ENCODE measurements at places on chromosomes 6 and 20.

GRCh38 chr6:18349386-18349785 lies 37.8 kb upstream of the RNF144B start:
- DNase-seq: no peak

DNA sequence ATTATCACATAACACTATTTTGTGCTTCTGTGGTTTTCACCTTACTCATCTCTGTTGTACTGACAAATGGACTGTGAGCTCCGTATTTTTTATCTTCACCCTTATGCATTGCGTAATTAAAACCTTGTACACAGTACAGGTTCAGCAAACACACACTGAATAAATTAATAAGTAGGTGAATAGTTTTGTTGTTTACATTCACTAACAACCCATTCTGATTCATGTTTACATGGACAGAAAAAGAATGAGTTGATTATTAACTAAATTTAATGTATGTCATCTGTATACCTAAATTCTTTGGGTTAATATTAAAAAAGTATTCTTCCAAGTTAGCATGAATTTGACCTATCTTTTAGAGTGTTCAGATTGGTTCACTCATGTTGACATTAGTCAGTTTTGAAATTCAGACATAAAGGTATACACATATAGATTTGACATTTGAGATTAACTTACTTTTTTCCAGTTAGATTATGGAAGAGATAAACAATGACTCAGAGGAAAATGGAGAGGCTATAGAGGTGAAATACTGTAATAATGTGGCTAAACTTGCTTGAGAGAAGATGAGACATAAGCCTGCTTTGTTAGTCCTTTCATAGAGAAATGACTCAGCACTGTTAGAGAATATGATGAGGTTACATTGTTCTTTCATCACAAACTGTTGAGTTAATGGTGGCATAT lies 541.7 kb upstream of the FLRT3 start:
- peak; percentile 93 for DNase-seq

DNA sequence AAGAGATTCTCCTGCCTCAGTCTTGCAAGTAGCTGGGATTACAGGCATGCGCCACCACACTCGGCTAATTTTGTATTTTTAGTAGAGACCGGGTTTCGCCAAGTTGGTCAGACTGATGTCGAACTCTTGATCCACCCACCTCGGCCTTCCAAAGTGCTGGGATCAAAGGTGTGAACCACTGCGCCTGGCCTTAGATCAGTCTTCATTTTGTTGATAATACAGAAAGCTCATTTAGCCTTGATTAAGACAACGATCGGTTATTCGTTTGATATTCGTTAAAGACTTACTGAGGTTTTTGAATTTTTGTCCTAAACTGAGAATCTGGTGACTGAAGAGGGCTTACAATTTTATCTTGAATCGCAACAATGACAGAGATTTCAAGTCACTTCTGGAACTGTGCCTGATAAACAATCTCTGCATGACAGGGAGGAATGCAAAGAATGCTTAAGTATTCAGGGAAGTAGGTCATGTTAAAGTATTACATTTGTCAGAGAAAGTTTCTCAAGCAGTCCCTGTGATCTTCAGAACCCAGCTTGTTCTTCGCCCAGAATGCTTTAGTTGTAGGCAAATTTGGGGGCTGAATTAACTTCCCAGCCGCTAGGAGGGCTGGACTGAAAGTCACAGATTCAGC lies 14.8 kb downstream of the AKAP12 start:
- DNase-seq: no peak

DNA sequence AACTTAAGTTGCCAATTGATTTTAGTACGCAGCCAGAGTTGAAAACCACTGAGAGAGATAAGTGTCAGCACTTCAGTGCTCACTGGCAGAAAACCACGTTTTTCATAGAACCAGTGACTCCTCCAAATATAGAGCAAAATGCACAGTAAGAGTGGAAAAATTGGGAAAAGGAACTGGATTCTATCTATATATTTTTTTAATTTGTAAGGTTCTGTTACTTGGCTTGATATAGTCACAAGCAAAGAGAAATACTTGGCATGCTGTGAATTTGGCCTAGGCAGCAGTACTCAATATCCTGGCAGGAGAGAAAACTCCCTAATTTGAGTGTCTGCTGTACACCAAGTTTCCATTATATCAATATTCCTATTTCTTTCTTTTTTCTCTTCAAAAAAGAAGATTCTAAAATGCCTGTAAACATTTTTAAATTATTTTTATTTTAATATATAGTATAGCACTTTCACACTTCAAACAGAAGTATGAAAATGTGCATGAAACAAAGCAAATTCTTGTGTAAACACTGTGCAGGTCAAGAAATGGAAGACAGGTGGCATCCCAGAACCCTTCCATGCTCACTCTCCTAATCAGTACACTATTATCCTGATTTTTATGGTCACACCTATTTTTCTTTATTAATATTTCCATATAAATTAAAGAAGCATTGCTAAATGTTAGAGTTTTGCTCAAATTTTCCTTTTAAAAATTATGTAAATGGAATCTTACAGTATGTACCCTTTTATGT lies 561.8 kb upstream of the RNF217 start:
- DNase-seq: no peak

- DNase-seq: peak; percentile 96
These were observed 48.3 kb downstream of the ATXN1 start for GRCh38 chr6:16712931-16713484.

GRCh38 chr20:34637245-34638038 lies 39.5 kb downstream of the PIGU start:
- no peak for DNase-seq

DNA sequence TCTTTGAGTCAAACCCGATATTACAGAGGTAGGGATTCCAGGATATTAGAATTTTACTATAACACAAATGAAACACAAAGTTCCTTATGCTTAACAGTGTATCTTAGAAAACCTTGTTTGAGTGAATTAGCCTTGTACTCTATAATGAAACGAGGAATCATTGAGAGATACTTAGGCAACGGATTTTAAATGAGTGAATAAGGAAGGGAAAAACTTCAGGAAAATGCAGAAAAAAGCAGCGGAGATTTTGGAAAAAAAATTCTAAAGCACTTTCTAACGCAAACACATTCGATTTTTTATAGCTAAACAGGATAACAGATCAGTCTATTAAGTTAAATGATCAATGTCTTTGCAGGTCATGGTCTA lies 137.3 kb downstream of the HFE start:
- DNase-seq: no peak

- no peak for DNase-seq
These were observed 6.2 kb upstream of the CITED2 start for GRCh38 chr6:139380611-139381010.

- DNase-seq: peak; percentile 45
These were observed 161.2 kb downstream of the KLHL32 start for GRCh38 chr6:97085772-97086171.

DNA sequence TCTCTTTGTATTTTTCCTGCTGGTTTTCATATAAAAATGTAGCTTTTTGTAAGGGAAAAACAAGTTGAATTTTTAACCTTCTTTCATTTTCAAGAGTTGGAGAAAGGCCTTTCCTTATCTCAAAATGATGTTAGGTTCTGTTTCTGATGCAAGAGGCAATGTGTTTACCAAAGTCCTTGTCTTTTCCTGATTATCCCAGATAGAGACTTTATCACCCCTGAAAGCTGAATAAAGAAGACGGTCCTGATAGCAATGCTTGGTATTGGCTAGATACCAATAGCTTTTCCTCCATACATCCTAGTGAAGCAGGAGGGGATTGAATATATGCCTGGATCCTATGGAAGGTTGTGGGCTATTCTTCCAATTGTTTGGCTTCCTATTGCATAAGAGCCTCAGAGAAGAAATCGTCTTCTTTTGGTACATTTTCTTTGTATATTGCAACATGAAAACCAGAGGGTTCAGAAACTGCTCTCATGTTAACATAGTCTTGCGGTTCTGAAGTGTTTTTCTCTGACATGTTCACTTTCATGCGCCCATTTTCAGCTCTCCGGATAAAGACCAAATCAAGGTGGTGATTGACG lies 5.5 kb downstream of the PNLDC1 start:
- no peak for DNase-seq

- DNase-seq: no peak
These were observed 10.2 kb upstream of the RNF114 start for GRCh38 chr20:49925901-49926454.

GRCh38 chr6:142635130-142635529 lies 309.8 kb downstream of the HIVEP2 start:
- peak; percentile 48 for DNase-seq

DNA sequence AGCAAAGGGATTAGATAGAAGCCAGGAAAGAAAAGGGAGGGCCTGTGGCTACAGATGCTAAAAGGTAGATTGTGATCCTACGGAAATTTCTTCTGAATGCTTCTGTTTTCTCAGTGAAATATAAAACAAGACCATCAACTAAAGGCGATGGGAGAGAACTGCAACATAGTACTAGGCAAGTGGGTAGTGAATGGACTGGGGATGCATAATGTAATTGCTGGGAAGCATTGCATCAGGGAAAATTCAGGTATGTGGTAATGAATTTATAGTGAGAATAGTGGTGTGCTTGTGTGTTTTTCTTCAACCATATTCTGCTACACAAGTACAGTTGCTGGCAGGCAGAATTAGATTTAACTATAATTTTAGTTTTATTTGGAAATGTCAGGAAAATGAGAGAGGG lies 156.6 kb downstream of the OPN5 start:
- no peak for DNase-seq

DNA sequence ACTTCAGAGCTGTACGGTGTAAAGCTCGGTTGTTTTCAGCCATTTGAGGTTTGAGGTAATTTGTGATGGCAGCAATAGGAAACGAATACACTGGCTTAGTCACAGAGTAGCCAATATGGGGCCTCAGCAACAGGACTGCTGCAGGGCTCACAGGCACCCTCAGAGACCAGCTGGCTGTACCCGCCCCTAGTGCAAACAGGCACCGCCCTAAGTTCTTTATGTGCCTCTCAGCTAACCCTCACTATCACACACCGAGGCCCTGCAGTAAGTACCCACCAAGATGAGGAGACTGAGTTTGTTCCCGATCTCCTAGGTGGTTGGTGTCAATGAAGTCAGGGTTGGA lies 11.2 kb upstream of the SERPINB9 start:
- no peak for DNase-seq

- DNase-seq: no peak
These were observed 163.1 kb upstream of the THEMIS start for GRCh38 chr6:128063850-128064539.

- no peak for DNase-seq
These were observed 31.2 kb upstream of the SPTLC3 start for GRCh38 chr20:12977328-12978125.

GRCh38 chr6:74597266-74597665 lies 608.6 kb downstream of the COL12A1 start:
- DNase-seq: peak; percentile 85

DNA sequence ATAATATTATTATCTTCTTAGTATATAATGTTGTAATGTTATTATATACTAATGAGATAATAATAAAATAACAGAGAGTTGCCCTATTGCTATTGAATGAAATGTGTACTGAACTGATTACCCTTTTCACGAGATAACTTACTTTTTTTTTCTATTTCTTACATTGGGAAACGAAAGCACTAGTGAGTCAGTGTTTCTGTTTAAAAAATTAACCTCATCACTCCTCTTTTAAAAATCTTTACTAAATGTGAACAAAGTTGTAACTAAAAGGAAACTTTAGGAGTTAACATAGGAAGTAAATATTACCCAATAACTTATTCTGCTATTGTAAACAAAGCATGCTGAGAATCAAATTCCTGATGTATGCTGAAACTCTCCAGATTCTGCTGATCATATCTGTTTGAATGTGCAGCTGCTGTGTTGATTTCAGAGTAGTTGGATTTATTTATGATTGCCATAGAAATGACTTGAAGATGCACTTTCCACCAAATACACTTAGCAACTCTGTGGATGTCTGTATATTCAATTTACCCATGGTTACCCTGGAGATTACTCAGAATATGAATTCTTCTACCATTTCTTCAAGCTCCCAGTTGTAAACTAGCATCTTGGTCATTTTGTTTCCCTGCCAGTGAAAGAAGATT lies 523.4 kb downstream of the TENT5A start:
- DNase-seq: no peak

GRCh38 chr6:148570456-148570855 lies 176.4 kb upstream of the UST start:
- DNase-seq: peak; percentile 35

DNA sequence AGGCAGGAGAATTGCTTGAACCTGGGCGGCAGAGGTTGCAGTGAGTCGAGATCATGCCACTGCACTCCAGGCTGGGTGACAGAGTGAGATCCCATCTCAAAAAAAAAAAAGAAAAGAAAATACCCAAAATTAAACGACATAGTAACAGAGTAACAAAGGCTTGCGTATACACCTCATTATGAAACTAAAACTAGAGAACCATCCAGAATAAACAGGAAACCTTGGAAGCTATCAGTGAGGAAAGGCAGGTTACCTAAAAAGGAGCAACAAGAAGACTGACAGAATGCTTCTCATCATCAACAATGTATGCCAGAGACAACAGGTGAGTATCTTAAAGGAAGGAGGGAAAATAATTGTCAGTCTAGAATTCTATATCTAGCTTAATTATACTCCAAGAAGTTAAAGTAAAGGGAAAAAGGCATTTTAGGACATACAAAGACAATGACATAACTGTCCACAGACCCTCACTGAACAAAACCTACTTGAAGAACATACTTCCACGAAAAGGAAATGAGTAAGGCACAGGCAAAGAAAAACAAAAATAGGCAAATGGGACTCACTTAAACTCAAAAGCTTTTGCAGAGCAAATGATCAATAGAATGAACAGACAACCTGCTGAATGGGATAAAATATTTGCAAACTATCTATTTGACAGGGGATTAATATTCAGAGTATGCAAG lies 64.1 kb upstream of the NT5E start:
- DNase-seq: no peak

- peak; percentile 13 for DNase-seq
These were observed 72.2 kb downstream of the SCAF8 start for GRCh38 chr6:154805288-154805911.

DNA sequence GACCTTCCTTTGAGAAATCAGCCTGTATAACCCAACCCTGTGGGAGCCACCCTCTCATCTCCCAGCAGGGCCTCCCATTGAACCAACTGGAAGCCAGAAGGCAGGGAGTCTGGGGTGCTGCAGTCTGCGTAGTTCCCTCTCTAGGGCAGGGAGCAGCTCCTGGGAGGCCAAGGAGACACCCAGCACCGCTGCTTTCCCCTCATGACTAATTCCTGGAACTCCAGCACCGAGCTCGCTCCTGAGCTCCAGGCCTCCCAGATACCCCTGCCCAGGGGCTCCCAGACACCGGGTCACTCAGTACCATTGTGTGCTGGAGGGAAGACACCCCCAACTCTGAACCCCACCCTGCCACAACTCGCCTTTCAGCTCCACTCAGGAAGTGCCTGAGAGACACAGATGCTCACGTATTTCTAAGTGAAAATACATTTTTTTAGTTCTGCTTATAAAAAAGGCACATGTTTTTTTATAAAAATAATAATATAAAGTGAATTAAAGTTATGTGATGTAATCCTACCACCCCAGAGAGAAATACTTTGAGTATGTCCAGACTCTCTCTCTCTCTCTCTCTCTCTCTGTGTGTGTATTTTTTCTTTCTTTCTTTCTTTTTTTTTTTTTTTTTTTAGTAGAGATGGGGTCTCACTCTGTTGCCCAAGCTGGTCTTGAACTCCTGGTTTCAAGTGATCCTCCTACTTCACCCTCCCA lies 17.5 kb downstream of the PIM1 start:
- no peak for DNase-seq

GRCh38 chr20:56897318-56897957 lies 268.3 kb downstream of the TFAP2C start:
- DNase-seq: no peak

GRCh38 chr6:113969888-113970804 lies 802 bp downstream of the HDAC2 start:
- DNase-seq: peak; percentile 24

GRCh38 chr6:10407674-10408054 lies 7.2 kb downstream of the TFAP2A start:
- DNase-seq: no peak
